NCI-H1436 (cell line): ENCODE measurements at places on chromosomes 11 and 22.

DNA sequence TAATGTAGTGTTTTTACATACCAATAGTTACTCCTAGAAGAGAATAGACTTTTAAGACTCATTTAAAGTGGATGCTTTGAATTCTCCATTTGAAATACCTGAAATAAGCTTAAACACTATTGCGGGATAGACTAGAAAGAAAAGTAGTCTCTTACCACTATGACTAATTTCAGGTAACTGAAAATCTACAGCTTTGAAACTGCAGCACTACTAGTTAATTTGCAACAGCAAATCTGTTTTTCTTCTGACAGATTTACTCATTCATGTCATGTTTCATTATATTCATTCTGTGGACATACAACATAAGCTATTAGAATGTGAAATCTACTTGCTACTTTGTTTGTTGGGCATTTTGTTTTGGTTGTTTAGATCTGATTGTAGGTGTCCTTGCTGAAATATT lies 153.6 kb downstream of the MAML2 start:
- no peak for DNase-seq

- DNase-seq = no peak
These were observed 2.6 kb downstream of the PGAP2 start for GRCh38 chr11:3810951-3811350.

DNA sequence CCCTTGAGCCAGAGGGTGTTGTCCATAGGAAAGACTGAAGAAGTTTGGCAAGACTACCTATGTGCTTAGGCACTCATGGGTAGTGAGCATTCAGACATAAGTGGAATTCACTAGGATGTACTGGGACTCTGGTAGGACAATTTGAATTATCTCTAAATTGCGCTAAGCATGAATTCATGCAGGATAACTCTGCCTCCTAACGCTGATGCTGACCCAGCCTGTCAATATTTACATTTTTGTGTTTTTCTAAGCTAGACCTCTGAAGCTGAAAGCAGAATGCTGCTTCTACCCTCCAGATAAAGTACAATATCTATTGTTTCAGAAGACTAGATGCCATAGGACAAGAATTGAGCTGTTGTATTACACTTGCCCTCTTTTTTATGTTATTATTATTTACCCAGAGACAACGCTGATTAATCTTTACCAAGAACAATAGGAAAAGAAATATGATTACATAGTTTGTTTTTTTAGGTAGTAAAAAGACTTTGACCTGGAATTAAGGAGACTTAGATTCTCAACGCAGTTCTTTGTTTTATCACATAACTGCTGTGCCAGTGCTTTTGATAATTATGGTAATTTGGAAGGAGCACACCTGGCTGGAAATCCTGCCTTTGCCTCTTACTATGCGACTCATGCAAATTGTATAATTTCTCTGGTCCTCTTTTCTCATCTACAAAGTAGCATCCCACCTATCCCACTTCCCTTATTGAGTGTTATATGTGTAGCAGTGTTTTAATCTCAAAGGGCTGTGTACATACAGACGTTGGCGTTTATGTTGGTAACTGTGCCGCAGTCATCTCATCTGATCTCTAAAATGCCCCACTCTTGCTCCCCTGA lies 21.2 kb upstream of the GRAMD1B start:
- no peak for DNase-seq

DNA sequence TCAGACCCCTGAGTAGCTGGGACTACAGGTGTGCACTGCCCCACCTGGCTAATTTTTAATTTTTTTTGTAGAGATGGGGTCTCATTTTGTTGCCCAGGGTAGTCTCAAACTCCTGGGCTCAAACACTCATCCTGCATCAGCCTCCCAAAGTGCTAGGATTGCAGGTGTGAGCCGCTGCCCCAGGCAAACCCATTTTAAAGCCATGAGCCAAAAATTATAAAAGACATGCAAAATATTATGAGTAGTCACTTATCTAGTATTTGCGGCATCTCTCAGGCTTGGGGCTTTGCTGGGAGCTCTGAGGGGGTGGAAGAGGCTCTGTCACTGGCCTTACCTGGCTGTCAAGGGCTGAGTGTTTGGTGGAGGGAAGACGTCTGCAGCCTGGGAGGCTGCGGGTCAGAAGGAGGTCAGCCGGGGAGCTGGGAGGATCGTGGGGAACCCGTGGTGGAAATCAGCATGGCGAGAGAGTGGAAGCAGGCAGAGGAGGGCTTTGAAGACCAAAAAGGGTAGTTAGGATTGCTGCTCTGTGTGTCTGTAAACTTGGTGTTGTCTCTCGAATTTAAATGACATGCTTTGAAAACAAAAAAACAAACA lies 69.1 kb upstream of the PARVG start:
- DNase-seq = no peak

DNA sequence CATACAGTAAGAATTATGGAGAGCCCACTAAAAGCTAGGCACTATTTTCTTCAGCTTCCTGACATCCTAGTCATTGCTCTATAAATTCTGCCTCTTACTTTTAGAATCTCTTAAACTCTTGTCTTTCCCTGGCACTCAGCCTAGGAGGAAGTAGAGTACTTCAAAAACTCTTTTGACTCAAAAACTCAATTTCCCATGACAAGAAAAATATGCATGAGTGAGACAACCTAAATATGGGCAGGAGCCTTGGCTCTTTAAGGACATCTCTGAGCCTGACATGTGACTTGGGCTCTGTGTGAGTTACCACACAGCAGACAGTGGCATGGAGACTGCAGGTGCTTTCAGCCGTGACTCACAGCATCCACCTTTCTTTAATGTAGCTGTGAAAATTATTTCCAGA lies 97.5 kb upstream of the CCDC179 start:
- no peak for DNase-seq

DNA sequence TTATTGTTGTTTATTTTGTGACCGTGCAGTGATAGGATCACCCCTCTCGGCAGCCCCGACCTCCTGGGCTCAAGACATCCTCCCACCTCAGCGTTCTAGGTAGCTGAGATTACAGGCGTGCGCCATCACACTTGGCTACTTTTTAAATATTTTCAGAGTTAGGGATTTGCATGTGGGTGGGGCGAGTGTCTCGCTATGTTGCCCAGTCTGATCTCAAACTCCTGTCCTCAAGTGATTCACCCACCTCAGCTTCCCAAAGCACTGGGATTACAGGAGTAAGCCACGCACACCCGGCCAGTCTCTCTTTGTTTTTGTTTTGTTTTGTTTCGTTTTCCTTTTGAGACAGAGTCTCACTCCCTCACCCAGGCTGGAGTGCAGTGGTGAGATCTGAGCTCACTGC lies 1.2 kb upstream of the INTS5 start:
- no peak for DNase-seq

GRCh38 chr22:24072361-24072760 lies 61.3 kb downstream of the CABIN1 start:
- DNase-seq = no peak

DNA sequence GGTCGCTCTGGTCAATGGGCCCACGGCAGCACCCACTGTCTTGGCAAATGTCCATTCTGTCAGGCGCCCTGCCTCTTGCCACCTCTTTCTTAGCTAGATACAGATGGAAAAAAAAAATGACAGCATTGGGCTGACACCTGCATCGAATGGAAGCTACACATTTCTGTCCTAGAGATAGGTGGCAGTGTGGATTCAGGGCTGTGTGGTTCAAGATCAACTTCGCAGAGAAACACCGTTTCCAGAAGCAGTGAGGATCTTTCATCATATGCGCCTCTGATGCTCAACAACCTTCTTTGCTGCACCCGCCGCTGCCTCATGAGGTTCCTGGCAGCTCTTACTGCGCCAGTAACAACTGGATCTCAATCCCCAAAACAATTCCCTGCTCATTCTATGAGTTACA lies 236.3 kb downstream of the KIRREL3 start:
- DNase-seq = no peak

- no peak for DNase-seq
These were observed 205.0 kb upstream of the RAG2 start for GRCh38 chr11:36803084-36803483.
